ENCODE measurements at places on chromosomes 1 and 21.

- DNase-seq, result no peak
Measured at GRCh38 chr1:195568389-195568788, 1039.9 kb downstream of the KCNT2 start.

- DNase-seq, result no peak
Measured at GRCh38 chr1:27951396-27951795, 8.4 kb upstream of the XKR8 start.

DNA sequence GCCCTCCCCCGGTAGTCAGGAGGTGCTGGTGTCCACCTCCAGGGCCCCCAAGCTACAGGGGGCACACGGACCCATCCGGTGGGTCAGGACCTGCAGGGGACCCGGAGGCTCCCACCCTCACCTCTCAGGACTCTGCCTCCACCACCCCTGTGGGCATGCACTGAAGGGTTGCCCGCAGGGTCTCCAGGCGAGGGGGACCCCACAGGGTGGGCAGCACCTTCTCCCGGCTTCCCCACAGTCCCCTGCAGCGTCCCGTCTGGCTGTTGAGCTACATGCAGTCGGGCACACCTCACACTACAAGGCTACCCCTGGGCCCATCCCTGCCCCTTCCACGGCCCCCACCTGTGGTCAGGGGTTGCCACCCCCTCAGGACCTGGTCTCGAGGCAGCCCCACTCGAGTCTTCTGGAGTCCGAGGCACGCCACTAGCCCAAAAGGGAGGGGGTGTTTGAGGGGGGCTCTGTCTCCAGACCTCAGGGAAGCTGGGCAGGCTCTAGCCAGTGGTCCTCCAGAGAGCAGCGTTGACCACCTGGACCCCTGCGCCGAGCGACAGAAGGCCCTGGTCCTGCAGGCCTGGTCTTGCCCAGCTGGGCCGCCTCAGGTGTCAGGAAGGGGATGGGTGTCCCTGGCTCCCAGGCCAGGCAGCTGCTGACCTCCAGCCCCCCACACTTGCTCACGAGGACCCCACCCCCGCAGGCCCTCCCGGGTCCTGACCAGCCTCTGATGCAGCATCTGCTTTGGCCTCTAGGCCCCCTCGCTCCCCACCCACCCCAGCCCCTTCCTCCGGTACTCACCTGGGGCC lies 9.6 kb downstream of the PARS2 start:
- DNase-seq, result no peak

- no peak for DNase-seq
Measured at GRCh38 chr1:228076796-228077430, 5.6 kb upstream of the ARF1 start.

DNA sequence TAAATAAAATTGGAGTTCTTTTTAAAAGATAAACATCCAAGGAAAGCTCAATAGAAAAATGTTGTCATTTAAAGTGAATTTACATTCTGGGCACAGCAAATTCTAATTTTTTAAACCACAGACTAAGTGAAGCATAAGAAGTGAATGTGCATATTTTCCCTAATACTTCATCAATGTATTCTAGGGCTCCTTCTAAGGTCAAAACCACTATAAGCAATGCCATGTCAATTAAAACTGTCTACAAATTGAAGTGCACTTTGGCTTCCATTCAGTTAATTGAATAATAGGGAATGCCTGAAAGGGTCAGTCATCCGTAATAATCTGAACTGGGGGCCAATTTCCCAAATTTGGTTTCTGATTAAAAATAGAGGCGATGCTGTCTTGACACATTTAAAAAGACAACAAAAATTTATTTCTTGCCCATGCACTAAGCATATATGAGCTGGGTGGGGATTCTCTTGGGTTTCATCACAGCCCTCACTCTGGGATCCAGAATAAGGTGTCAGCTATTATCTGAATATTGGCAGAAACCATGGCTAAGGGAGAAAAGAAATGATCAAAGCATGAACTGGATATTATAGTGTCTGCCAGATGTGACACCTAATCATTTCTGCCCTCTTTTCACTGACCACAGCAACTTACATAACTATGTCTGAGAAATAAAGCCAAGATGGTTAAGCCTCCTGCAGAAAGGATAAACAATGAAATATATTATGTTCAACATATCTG lies 660.6 kb upstream of the B3GALT2 start:
- no peak for DNase-seq
